ENCODE measurements at places on chromosomes 12 and 14.

DNA sequence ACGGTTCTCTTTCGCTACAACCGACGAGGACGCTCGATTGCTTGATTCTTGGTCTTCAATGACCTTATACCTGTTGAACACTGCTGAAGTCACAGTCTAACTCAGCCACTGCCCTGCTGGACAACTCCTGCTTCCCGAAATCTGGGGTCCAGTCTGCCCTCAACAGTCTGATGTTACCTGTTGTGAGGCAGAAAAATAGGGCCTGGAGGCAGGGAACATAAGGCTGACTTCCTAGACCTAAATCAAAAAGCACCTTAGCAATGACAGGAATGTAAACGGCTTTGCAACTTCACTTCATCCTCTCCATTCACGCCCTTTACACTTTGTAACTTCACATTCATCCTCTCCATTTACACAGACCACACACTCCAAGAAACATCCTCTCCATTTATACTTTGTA is 597 bp upstream of the GLTP start:
- DNase-seq = no peak

DNA sequence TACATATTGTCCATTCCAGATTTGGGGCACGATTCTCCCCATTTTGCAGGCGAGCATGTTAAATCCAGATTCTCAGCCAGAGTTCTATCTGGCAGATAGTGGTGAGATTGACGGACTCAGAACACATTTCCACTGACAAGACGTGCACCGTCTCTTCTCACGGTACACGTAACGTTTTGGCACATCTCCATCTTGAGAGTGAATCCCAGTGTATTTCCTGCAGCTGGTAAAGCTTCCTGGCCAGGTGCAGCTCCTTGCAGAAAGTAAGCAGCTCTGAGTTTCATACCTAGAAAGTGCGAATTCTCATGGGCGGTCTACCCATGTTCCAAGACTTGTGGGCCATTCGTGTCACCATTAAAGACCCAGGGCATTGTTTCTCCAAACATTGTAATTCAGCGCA is 102.6 kb downstream of the TSPAN9 start:
- DNase-seq = no peak

DNA sequence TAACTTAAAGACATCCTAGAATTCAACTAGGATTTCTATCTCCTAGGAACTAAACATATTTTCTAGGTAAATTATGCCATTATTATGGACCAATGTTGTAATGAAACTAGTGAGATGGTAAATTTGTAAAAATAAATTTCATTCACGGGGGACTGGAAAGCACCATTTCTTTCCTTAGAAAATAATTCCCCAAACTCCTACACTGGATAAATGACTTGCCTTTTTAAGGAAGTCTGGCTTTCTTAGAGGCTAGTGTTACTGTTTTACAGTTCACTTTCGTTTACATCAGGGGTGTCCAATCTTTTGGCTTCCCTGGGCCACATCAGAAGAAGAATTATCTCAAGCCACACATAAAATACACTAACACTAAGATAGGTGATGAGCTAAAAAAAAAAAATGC is 3.3 kb downstream of the SLC39A9 start:
- no peak for DNase-seq

DNA sequence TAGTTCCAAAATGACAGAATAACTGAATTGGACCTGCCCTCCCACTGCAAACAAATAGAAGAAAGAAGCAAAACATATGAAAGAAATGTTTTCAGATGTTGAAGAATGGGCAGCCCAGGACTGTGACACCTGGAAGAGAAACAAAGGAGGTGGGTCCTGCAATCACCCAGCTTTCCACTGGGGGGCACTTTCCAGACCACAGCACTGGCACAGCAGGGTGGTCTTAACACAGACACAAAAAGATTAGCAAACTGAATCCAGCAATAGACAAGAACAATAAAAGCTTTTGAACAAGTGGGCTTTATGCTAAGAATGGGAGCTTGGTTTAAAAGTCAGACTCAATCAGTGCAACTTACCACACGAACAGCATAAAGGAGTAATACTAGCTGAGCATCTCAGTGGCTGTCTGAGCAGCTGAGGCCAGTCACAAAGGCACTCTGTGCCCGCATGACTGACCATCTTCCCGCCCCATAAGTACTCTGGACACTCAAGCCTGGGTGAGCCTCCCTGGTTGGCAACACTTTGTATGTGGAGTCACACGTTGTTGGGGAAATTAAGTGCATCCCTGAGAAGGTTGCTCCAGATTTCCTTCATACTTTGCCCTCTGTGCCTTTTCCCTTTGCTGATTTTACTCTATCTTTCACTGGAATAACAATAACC is 27.7 kb downstream of the JKAMP start:
- DNase-seq = no peak

GRCh38 chr12:24778486-24779304 is 170.2 kb downstream of the BCAT1 start:
- no peak for DNase-seq

DNA sequence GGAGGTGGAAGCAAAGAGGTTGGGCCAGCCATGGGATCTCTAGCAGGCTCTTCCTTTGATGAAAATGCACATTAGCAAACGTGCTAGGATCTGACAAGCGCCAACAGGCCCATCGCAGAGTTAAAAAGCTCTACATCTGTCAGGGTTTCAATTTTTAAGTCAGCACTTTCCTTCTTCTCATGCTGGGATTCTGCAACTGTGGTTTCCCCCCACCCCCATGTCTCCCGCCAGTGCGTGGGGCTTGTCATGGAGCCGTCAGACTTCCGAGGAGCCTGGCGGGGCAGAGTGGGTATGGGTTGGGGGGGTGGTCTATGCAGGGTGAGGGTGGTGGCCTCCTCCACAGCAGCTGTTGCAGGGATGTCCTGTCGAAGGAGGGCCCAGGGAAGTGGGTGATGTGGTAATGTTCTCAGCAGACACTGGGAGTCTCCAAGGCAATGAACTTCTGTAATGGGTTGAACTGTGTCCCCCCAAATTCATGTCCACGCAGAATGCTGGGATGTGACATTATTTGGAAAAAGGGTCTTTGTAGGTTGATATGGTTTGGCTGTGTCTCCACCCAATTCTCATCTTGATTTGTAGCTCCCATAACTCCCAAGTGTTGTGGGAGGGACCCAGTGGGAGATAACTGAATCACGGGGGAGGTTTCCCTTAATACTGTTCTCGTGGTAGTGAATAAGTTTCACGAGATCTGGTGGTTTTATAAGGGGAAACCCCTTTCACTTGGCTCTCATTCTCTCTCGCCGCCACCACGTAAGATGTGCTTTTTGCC is 115.2 kb upstream of the MAP1LC3B2 start:
- no peak for DNase-seq

DNA sequence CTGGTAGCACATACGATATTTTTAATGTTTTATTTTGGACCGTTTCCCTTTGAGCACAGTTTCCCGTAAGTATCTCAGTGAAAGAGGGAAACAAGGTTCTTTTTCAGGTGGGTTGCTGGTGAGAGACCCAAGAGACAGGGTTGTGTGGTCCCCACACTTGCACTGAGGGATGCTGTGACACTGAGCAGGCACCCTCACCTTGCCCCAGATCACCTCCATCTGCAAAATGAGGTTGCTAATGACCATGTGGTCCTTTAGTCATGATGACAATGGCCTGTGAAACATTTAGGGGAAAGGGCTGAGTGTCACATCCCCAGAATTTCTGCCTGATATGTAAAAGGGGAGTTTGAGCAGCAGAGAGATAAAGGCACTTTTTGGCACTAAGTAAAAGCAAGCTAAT is 4.3 kb downstream of the CCND2 start:
- no peak for DNase-seq

DNA sequence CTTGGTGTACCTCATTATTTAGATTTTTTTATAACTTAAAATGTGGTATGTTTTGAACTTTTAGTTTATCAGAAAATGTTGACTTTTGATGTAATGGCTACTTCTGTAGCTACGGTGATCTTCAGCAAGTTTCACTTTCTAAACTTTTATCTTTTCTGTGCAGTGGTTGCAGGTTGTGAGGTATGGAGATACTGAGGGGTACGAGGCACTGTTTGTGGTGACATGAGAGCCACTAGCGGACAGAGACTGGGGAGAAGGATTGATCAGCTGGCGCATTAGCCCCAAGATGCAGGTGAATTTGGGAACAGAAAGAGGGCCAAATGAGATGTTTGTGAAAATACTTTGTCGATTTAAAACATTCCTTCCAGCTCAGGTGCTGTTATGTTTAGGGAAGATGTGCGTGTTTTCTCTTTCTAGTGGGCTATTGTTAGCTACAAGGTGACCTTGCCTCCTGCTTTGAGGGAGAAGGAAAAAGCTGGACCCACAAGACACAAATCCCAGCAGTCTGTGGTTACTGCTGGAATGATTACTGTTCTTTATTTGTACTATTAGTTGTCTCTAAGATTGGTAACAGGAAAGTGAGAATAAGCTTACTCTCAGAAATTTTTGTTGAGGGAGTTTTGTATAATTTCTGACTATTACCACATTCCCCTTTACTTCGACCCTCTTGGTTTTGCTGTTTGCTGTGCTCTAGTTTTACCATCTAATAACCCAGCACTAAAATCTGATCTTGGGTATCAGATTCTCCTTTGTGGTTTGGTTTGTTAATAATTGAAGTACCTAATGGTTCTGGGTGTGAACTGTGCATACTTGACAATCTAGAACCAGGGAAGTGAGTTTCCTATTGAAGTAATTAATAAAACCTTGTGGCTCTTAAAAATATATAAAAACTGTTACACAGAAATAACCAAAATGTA is 61.7 kb downstream of the FBXO34 start:
- DNase-seq = no peak
